ENCODE measurements at places on chromosomes 7 and 10.

DNA sequence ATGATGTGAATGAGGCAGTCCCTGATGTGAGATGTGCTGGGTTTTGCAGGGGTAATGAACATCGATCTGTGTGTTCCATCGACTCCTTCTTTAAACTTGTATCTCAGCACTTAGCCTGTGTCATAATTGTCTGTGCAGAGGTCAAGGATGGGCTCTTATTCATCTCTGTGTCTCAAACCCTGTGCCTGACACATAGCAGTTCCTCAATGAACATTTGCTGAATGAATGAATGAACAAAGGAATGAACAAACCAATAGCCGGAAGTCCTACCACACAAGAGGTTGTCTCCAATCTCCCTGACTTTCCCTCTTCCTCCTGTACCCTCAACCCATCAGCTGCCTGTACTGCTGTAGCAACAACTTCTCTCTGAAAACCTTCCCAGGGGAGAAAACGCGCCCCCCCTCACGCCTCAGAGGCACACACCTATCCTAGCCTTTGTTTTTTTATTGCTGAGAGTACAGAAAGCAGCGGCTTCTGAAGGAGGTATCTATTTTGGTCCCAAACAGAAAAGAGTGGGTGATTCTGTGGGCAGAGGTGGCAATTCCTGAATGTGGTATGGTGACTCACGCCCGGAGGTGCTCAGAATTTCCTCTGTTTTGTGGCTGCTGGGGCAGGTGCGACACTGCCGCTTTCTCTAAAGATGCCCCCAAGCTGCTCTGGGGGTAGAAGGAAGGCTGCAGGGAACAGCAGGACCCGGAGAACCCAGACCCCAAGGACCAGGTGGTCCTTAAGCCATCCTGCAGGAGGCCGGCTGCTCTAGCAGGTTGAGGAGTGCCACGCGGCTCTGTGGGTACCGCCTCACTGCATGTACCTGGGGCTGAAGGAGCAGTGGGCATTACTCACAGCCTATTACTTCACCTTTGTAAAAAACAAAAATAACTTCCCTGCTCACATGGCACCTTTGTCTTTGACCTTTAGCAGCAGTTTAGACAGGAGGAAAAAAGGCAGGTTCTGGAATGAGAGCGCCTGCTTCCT lies 9.6 kb downstream of the IL2RA start:
- peak; percentile 88 for DNase-seq

- peak; percentile 74 for DNase-seq
These were observed at the start of gene TLL2 for GRCh38 chr10:96513698-96514561. TLL2 (minus strand) TSS chr10:96513926; CDS start chr10:96513685, 241 bp downstream.

DNA sequence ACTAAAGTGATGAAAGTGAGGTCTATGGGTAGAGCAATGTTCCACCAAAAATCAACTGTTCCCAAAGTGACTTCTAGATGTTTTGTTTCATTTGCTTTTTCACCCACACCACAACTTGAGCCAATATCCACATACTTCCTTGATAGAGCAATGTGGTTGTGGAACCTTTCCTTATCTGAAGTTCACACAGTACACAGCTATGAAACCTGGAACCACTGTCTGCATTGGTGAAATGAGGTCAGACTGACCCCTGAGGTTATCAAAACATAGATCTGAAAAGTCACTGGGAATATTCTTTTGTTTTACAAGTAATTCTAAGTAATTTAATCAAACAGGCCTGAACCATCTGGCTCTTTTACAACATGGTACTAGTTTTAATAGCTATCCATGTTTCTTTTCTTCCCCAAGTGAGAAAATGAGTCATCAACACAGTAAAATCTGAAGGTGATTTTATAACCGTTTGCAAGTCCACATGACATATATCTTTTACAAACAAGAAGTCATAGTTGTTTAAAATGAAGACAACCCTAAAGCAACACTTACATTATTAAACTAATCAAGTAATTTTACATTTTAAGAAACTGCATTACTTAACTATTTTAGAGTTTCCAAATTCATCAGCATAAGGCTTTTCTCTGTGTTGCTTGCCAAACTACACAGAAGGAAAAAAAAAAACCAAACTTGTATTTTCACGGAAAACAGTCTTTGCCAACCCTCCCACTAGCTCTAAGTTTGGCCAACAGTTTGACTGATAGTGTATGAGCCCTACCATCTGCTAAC lies 80.3 kb downstream of the LRRC17 start:
- DNase-seq = no peak

GRCh38 chr7:15580604-15581351 lies 19.0 kb upstream of the AGMO start:
- DNase-seq = no peak

DNA sequence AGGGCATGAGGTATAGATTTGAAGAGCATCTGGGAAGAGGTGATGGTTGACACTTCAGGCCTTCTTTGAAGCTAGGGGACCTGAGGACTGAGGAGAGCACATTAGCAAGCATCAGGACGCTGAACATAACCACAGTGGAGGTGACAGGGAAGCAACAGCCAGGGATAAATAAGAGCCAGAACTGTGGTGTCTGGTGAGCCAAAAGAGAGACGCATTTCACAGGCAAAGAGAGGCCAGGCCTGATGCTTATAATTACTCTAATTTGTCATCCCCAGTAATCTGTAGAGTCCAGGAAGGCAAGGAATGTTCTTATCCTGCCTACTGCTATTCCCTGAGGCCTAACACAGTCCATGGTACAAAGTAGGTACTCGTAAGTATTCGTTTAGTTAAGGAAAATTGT lies 10.4 kb upstream of the FAS start:
- DNase-seq = no peak

GRCh38 chr10:100436255-100436654 lies 26.6 kb upstream of the WNT8B start:
- no peak for DNase-seq

DNA sequence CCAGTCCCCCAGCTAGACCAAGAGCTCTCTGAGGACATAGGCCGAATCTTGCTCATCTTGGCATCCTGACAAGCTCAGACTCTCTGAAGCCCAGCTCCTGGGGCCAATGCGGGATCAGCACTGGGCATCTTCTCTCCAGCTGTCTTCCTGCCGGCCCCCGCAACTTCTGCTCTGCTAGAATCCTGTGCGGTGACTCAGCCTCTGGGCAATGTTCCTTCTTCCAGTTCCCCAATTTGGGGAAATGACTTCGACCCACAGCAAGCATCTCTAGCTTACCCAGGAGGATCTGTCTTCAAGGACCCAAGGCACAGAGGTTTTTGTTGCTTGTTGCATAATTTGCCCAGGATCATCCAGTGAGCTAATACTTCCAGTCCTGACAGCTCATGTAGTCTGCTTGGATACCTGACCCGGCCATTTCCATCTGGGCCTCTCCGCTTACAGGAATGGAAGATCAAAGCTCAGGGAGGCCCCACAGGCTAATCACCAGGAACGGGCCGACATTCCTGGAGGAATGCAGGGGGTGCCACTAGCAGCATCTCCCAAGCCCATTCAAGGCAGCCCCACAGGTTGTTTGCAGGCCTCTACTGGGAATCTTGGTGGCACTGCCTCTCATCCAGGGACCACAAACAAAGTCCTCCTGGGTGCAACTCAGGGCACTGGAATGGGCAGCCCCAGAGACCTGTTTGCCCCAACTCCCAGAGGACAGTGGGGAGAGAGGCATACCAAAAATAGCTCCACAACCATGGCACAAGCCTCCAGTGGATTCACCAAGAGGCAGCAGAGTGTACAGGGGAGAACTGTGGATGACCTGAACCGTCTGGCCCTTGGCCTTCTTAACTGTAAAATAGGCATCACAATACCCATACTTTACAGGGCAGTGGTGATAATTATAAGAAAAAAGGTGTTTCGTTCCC lies 151.9 kb downstream of the NEURL1 start:
- no peak for DNase-seq

- no peak for DNase-seq
These were observed 116.4 kb downstream of the TCERG1L start for GRCh38 chr10:131195116-131195515.

- no peak for DNase-seq
These were observed 6.4 kb upstream of the IL15RA start for GRCh38 chr10:5983774-5984173.

DNA sequence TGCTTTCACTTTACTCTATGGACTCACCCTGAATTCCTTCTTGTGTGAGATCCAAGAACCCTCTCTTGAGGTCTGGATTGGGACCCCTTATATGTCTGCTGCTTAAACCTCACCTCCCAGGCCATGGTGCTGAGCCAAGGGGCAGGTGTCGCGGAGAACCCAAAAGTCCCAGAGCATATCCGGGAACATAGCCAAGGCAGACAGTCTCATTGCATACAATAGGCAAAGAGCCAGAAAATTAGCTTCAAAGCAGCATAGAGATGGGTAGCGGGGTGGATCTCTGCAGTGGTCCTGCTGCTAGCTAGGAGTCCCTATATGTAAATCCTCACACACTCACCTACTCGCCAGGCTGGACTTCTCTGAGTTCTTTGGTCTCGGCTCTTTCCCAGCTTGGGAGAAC lies 5.5 kb downstream of the CCL24 start:
- DNase-seq = no peak

DNA sequence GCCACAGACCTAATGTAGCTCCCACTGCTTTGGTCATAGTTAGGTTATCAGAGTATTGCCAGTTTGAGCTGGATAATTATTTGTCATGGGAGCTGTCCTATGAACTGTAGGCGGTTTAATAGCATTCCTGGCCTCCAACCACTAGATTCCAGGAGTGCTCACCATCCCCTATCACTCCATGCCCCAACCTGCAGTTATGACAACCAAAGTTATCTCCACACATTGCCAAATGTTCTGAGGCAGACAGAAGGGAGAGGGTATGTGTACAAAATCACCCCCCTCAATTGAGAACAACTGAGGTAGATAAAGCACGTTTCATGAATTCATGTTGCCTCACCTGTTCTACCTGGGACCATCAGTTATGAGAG lies 119.0 kb upstream of the CACUL1 start:
- no peak for DNase-seq

GRCh38 chr10:32692174-32692573 lies 246.2 kb downstream of the CCDC7 start:
- no peak for DNase-seq

GRCh38 chr7:135466442-135467206 lies 43.3 kb downstream of the CNOT4 start:
- no peak for DNase-seq

GRCh38 chr7:121714559-121715303 lies 158.2 kb upstream of the PTPRZ1 start:
- DNase-seq = no peak

DNA sequence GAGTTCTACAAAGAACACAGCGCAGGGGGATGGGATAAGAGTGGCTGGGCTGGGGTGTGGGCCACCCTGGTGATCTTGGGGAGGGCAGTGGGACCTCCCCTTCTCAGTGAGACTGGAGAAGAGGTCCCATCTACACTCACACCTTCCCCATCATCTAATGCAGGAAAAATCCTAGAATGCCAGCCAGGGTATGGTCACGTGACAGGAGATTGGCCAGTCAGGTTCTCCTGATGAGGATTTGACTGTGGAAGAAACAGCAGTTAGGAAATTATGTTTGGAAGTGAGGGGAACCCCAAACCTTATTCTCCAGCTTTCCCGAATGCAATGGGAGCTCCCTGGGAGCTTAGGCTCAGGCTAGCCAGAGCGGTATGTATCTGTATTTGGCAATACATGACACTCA lies 158.8 kb upstream of the GRB10 start:
- DNase-seq = no peak

Measured in activated CD4-positive, alpha-beta T cell treated with anti-CD3 and anti-CD28 coated beads for 48 hours (primary cell).